ENCODE measurements at places on chromosomes 3 and 15.

- DNase-seq: no peak
These were observed 321.0 kb downstream of the NTRK3 start for GRCh38 chr15:87935583-87935982.

GRCh38 chr3:28905798-28906197, 375.1 kb upstream of the RBMS3 start:
- no peak for DNase-seq

DNA sequence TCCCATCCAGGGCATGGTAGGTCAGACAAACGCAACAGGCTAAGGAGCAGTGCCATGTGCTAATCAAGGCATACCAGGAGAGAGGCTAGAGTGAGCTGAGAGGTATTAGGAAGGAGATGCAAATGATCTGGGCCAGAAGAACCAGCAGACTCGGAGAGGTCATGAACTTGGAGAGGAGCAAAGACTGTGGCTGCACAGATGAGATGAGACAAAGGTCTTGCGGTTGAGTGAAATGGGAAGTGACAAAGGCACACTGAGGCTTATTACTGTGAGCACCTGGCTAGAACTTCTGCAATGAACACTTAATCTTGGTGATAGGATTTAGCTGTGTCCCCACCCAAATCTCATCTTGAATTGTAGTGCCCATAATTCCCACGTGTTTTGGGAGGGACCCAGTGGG, 380.2 kb downstream of the ULK4 start:
- DNase-seq: no peak

DNA sequence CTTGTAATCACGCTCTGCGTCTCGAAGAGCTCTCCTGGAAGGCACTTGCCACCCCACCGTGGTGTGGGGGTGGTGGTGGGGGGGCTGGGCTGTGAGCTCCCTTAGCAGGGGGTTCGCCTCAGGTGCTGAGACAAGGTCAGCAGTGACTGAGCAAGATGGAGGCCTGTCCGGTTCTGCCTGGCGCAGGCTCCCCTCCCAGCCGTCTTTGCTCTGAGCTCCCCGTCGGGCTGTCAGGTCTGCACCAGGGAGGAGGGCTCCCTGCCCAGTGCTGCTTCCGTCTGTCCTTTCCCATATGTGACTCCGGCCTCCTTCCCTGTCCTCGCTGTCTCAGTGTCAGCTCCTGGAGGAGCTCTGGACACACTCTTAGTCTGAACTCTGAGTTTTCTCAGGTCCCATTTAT, 80.0 kb downstream of the PLXNA1 start:
- no peak for DNase-seq

DNA sequence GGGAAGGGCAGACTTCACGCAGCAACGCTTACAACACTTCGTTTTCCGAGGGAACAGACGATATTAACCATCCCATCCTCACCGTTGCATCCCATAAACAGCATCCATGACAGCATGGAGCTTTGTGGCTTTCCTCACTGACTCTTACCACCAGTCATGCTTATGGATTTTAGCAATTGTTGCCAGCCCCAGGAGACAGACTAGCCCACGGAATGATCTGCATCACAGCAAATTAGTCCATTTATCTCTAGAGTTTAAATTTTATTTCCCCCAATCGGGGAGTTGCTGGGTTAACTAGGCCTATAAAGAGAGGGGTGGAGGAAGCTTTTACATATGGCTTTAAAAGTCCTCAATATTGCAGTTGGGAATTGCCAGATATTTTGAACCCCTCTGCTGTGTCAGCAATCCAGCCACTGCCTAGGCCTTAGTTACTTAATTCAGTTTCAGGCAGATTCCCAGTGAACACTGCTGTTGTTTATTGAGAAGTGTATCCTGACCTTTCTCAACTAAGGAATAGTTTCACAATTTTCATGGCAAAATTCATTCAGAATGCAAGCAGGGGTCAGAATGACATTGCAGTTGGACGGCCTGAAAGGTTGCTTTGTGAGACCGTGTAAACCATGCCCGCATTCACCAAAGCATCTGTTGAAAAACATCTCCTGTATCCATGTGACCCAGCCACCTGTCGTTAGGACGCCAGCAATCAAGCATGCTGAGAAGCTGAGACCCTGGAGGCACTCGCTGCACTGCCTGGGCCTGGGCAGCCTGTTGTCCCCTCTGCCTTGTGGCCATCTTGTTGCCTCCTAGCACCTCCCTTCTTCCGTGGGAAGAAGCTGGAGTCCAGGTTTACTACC, 397.4 kb upstream of the TPM1 start:
- no peak for DNase-seq

GRCh38 chr3:156643729-156644389, 30.5 kb upstream of the TIPARP start:
- DNase-seq: no peak

DNA sequence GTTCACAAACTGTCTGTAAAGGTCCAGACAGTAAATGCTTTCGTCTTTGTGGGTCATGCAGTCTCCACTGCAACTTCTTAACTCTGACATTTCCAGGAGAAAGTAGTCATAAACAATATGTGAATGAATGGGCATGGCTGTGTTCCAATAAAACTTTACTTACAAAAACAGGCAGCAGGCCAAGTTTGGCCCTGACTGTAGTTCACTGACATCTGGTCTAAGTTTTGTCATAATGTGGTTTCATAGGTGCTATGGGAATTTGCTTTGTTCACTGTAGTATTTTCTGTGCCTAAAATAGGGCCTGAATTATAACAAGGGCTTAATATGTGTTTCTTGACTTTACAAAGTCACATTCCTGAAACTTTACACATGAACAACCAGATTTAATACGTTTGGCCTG, 186.0 kb upstream of the KBTBD8 start:
- no peak for DNase-seq

DNA sequence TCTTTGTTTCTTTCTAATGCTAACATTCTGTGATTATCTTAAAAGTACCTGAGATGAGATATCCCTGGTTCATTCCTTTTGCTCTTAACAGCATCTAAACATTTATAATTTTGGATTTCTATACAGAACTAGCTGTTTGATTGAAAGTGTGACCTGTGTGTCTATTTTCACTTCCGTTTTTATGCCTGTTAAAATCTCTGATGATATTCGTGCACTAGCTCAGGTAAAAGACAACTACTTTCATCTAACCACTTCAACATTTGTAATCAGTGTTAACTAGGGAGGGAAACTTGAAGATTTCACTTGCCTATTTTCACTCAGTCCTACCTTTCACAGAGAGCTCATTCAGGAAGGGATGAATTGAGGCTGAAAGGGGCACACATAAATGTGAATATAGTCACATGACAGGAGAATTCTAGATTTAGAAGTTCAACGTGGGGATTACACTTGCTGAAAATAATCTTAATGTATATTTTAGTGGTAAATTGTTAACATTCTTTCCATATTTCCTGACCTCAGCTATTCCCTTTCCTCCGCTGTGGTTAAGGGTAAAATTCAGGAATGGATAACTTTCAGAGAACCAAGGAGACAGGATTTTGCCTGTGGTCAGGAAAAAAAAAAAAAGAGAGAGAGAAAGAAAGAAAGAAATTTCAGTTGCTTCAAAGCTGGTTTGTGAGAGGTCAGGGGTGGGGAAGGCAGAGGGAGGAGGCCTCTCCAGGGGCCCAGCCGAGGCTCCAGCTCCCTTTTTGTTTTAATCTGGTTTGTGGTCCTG, 159.8 kb upstream of the TSC22D2 start:
- DNase-seq: no peak

GRCh38 chr3:61669668-61670299, 108.4 kb downstream of the PTPRG start:
- no peak for DNase-seq

GRCh38 chr3:56130036-56130435, 338.2 kb downstream of the ERC2 start:
- DNase-seq: no peak

- DNase-seq: no peak
These were observed 3.7 kb upstream of the B3GALNT1 start for GRCh38 chr3:161108840-161109239.

GRCh38 chr3:30893678-30894325, 659 bp downstream of the GADL1 start:
- no peak for DNase-seq

DNA sequence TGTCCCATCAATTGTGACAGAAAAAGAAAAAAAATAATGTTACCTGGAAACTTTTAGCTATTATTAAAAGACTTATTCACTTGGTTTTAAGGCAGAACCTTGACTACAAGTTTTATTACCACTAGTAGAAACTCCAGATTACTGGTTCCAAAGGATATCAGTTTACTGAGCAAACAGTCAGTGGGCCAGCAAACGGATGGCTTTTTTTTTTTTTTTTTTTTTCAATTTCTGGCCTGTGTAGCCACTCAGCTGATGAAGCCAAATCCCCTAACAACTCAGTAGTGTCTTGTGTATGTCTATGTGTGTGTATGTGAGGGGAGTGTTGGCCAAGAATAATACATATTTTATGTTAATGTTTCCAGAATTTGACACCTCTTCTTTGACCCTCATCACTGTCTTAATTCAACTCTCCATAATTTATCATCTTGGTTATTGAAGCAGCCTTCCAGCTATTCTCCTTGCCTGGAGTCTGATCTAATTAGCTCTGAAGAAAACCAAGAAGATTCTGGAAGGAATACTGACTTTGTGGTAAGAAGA, 724.9 kb downstream of the NSUN3 start:
- peak; percentile 9 for DNase-seq

GRCh38 chr3:133512416-133513089, 60.9 kb upstream of the CDV3 start:
- no peak for DNase-seq
